ENCODE measurements at places on chromosomes 6 and 20.

DNA sequence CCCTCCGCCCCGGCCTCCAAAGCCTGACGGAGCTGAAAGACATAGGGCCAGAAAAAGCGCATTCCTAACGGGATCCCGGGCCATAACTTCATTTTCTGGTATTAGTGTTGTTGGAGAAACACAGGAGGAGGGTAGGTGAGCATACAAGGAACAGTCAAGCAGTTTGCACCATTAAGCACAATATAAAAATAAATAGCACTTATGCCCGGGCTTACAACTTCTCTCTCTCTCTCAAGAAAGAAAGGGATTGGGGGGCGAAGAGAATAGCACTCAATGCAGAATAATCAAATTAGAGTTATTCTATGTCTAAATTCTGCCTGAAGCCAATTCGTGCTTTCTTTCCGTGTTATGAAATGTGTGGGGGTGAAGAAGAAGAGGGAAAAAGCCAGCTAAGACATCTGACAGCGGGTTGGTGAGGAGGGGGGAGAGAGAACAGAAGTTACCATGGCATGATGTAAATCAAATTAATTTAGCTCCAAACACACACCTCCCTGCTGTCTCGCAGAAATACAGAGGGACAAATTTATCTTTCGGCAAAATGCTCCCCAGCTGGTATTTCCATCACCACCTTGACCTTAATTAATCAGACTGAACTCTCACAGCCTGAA is 508 bp upstream of the METTL24 start:
- peak; percentile 49 for DNase-seq

DNA sequence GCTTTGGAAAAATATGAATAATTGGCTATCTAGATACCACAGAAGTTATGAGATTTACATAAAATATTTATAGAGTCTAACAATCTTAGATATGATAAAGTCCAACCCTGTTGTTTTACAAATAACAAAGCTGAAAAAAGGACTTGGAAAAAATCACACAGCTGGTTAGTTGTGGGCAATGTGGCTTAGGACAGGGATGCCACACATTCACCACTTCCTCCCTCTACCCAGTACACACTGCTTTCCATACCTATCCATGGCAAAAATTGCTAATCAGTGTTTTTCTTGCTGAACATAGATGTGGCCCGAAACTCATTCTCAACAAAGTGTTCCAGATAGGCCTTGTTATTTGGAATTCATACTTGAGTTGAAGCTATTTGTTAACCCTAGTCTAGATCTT is 147.3 kb upstream of the BMP5 start:
- DNase-seq: no peak

DNA sequence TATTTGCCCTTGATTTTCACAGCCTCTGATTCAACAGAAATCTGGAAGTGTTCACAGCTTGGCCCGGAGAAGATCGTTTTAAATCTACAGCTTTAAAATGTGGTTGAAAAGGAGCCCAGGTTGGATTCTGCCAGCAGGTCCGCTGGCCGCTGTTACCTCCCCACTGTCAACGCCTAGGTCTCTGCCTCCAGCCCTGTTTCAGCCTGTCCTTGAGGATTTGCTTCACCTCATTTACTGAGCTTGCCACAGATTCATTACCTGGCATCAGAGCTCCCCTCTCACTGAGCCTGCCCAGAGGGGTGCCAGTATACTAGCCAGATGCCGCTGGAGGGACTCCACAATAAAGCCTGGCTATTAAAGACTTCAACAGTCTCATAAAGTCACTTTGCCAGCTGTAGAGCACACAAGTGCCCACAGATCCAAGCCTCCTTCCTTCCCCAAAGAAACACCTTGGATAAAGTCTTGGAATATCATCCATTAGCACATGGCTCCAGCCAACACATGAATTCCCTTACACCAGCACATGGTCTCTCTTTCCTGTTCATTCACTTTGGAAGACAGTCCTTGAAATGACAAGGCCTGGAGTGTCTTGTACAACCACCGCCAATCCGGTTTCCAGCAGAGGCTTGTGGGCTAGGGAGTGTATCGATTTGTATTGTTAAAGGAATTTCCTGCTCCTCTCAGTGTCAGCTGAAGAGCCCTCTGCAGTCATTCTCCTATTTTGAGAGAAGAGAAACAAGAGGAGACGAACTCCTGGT is 9.5 kb upstream of the NR2E1 start:
- no peak for DNase-seq

DNA sequence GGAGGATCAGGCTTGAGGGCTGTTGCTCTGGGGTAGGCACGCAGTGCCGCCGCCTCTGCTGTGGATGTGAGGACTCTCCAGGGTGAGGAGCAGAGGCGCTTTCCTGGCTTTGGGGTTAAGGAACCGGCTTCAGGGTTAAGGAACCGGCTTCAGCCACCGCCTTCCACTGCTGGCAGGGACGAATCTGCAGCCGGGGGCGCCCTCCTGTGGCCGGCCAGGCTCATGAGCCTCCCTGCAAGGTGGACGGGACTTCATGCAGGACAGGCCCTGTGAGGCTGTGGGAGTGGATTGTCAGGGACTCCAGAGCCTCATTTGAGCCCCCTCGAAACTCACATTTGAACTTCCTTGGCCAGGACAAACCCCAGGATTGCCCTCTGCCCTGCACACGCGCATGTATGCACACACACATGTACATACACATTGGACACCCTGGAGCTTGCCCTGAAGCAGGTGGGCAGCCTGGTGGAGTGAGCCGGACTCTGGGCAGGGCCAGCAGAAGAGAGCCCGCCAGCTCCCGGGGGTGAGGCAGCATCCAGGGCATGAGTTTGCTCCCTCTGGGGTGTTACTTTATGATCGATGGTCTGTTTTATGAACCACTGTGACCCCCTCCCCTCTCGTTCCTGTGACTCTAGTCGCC is 146.9 kb downstream of the PHACTR3 start:
- peak; percentile 85 for DNase-seq

- no peak for DNase-seq
Measured at GRCh38 chr6:75130784-75131183, 75.1 kb downstream of the COL12A1 start.

- DNase-seq: no peak
Measured at GRCh38 chr6:121548131-121548530, 112.7 kb downstream of the GJA1 start.

DNA sequence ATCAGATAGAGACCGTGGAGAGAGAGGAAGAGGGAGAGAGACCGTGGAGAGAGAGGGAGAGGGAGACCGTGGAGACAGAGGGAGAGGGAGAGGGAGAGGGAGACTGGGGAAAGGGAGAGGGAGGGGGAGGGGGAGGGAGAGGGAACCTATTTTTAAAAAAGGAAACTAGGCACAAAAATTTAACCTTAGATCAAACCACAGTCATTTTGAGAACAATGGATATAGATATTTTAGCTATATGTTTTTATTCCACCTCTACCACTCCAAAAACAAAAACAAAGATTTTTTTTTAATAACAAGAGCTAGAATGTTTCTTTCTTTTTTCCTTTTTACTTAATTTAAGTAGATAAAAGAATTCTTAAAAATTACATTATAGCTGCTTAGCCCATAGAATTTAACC is 65.1 kb upstream of the SCGN start:
- DNase-seq: no peak

DNA sequence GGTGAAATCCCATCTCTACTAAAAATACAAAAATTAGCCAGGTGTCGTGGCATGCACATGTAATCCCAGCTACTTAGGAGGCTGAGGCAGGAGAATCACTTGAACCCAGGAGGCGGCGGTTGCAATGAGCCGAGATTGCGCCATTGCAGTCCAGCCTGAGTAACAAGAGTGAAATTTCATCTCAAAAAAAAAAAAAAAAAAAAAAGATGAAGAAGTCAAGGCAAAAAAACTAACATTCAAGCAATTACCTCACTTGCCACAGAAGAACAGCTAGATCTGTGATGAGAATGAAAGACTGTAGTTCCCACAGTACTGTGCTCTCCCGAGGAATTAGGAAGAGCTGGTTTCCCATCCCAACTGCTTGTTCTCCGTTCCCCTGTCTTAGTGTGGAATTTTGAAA is 144.7 kb upstream of the ECI2 start:
- DNase-seq: no peak

DNA sequence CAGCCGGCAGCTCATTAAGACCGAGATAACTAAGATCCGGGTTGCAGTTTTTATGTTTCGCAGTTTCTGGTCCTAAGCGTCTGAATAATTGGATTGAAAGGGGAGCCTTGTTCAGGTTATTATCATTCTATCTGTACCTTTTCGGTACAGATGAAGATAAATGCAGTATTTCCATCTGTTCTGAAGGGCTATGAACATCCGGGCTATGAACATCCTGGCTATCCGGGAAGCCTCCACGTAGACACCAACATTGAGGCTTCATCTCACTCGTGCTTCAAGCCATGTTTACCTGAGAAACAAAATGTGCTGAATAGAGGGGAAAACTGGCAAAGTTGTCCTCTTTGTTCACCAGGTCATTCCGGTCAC is 399 bp upstream of the REPS1 start:
- DNase-seq: no peak

GRCh38 chr20:61608275-61609085 is 356.4 kb downstream of the CDH4 start:
- DNase-seq: no peak

- DNase-seq: no peak
Measured at GRCh38 chr6:155273431-155273830, 9.6 kb downstream of the CLDN20 start.

DNA sequence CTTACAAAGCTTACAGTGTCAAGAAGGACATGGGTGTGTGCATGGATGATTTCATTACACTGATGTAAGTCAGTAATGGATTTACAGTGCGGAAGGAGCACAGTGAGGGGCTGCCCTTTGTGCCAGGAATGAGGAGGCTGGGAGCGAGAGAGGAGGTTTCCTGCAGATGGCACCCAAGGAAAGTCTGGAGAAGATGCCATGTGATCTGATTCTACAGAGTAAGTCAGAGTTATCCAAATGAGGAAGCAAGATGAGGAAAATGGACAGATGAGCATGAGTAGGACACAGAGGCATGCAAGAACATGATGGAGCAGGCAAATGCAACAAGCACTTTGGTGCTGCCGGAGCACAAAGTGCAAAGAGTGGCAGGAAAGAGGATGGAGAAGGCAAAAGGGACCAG is 29.7 kb downstream of the MAP7 start:
- peak; percentile 45 for DNase-seq

DNA sequence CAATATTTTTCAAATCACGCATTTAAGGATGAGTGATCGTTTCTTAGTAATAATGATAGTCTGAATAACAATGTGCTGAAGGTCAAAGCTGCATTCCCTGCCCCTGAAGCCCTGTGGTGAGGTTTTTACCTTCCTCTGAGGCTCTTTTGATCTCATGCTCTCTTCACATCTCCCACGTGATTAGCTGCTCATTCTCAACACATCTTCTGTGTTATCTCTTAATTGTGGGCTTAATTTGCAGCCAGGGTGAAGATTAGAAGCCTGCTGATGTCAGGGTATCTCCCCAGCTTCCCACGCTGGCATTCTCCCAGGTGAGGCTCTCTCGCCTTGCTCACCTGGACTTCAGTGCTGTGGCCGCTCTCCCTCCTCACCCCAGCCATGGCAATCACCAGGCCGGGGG is 109.7 kb upstream of the FOXQ1 start:
- DNase-seq: no peak

- DNase-seq: no peak
Measured at GRCh38 chr6:168002804-168003203, 5.3 kb downstream of the KIF25 start.

Data from cerebellar cortex (tissue), 1 donor.